Activated CD8-positive, alpha-beta T cell treated with anti-CD3 and anti-CD28 coated beads, Interleukin-2, amount 10 ng/mL, durations not matched to agents 7 days and 5 days (primary cell): ENCODE measurements at places on chromosomes 2 and 18. TPM values are rescaled to one million over a fixed set of nuclear protein-coding genes. Genes with fewer than 3 reads are reported as not detected.

TCF7L1 gene
- total RNA-seq, result not detected

MOGAT1 gene
- not detected for total RNA-seq

ALPP gene
- not detected for total RNA-seq

NABP1 gene
- 54.1 TPM for total RNA-seq

DSEL gene
- 0.05 TPM for total RNA-seq

G6PC2 gene
- not detected for total RNA-seq

NBEAL1 gene
- total RNA-seq, result 15.7 TPM

- peaks cover 7% of the 10 kb centered on the region for H3K27me3 ChIP-seq
- H3K4me3 ChIP-seq, result no peak overlapping the region
- H3K36me3 ChIP-seq, result no peaks in the 10 kb centered on the region
- H3K4me1 ChIP-seq, result no peaks in the 10 kb centered on the region
- no peak for DNase-seq
Measured at GRCh38 chr2:237199577-237199976, 113.9 kb downstream of the COPS8 start.

DNA sequence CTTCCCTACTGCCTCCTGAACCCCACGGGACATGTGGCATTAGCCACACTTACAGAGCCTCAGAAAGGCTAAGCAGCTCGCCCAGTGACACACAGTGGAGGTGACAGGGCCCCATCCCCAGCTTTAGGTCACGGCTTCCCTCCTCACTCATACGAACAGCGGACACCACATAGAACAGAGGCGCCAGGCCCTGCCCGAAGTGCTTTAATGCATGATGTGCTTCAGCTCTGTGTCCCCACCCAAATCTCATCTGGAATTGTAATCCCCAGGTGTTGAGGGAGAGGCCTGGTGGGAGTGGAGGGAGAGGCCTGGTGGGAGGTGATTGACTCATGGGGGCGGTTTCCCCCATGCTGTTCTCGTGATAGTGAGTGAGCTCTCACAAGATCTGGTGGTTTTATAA lies 135.3 kb downstream of the PTGR3 start:
- DNase-seq, result no peak
- peaks cover 25% of the 10 kb centered on the region for H3K4me1 ChIP-seq
- no peak overlapping the region for H3K27ac ChIP-seq
- H3K4me3 ChIP-seq, result no peak overlapping the region

DNA sequence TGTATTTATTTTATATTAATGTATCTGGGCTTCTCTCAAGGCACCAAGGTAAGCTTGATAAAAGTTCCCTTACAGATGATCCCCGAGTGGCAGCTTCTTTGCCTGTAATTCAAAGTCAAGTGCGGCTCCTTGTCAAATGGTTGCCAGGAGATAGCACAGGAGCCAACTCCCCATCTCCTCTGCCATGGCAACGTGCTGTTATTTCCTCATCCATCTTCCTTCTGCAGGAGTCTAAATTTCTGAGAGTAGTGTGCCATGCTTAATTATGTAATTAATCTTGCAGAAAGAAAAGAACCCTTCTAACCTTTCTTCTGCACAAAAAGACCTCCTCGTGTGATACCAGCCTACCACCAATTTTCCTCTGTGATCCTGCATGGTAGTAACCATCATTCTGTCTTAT lies 46.2 kb upstream of the ACMSD start:
- no peak for DNase-seq
- no peak overlapping the region for H3K4me3 ChIP-seq
- H3K27me3 ChIP-seq, result peaks cover 6% of the 10 kb centered on the region
- no peak overlapping the region for H3K27ac ChIP-seq
- H3K4me1 ChIP-seq, result no peaks in the 10 kb centered on the region
- H3K36me3 ChIP-seq, result no peaks in the 10 kb centered on the region

- H3K27me3 ChIP-seq, result peaks cover 2% of the 10 kb centered on the region
- no peak overlapping the region for H3K4me3 ChIP-seq
- no peak for DNase-seq
Measured at GRCh38 chr2:65153515-65153914, 23.6 kb upstream of the RAB1A start.

GRCh38 chr2:30708491-30709290 lies 98.6 kb downstream of the CAPN13 start:
- DNase-seq, result no peak
- H3K4me1 ChIP-seq, result peaks cover 1% of the 10 kb centered on the region
- no peaks in the 10 kb centered on the region for H3K27me3 ChIP-seq
- no peak overlapping the region for H3K27ac ChIP-seq

DNA sequence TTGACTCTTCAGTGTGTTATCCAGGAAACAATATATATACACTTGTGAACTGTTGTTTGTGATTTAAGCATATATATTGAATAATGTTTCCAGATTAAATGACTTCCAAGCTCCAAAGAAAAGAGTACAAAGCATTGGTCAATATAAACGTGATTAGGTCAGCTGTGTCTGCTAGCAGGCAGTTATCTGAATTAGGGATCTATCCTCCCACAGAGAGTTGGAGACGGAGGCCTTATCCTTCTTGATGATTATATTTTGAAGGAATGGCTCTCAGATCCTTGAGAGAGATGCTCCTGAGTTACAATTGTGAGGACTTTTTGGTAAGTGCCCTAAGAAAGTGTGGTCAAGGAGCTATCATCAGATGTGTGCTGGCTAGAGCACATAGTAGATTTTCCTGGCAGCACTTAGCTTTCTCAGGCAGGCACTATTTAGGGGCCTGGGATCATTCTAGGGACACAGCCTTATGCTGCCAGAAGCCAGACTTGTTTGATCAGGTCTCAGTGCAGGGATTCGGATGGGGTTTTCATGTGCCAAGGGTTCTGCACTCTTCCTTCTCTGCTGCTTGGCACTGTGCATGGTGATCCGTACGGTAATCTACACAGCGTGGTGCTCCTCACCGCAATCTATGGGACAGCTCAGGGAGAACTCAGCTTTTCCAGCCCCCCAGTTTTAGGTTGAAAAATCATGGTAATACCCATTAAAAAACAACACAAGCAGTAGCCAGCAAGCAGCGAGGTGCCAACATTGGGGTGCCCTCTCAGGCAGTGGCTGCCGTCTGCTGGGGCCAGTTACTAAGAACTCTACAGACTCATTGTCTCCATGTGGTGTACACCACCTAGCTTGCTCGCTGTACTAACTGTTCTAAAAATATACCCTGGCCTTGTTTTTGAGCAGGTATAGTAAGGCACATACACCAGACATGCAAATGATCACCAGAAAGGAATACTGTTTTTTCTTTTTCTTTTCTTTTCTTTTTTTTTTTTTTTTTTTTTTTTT lies 8.0 kb upstream of the ZDBF2 start:
- no peaks in the 10 kb centered on the region for H3K4me1 ChIP-seq
- no peak overlapping the region for H3K4me3 ChIP-seq
- H3K27ac ChIP-seq, result no peak overlapping the region
- H3K36me3 ChIP-seq, result peaks cover 2% of the 10 kb centered on the region
- no peak for DNase-seq

DNA sequence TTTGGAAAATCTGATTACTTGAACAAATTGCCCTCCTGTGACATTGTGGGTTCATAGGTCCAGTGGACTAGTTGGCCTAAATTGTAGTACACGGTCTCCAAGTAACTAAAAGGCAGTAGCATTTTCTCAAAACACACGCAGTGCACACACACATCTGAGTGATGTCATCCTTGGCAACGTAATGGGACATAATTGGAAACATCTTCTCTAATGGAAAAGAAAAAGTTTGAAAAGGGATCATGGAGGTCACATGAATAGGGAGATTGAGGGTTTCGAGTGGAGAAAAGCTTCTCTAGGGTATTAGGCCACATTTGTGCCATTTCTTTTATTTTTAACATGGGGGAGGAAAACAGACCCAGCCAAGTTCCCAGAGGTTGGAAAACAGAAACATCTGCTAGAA lies 93.3 kb downstream of the MAP4K4 start:
- DNase-seq, result no peak
- no peak overlapping the region for H3K27ac ChIP-seq
- H3K4me1 ChIP-seq, result peaks cover 5% of the 10 kb centered on the region
- H3K27me3 ChIP-seq, result no peaks in the 10 kb centered on the region
- H3K4me3 ChIP-seq, result no peak overlapping the region

GRCh38 chr2:1931003-1931914 lies 186.9 kb upstream of the PXDN start:
- H3K36me3 ChIP-seq, result no peaks in the 10 kb centered on the region
- no peaks in the 10 kb centered on the region for H3K4me1 ChIP-seq
- H3K4me3 ChIP-seq, result no peak overlapping the region
- DNase-seq, result no peak
- H3K27me3 ChIP-seq, result no peaks in the 10 kb centered on the region

DNA sequence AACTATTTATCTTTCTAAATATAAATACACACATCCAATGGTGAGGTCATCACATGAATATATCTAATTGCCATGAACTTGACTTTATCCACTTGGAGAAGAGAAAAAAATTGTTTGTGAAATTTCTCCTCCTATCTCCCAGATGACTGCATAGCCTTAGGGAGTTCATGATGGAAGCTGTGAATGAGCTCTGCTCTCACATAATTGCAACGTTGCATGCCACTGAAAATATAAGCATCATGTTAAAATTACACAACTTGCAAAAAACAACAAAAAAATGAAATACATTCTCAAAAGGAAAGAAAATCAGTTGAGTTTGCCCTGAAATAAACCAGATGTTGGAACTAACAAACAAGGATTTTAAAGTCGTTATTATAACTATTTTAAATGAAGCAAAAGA lies 50.6 kb upstream of the OSR1 start:
- DNase-seq, result no peak
- H3K36me3 ChIP-seq, result no peaks in the 10 kb centered on the region
- H3K4me1 ChIP-seq, result no peaks in the 10 kb centered on the region

GRCh38 chr2:206211657-206212255 lies 52.1 kb downstream of the EEF1B2 start:
- no peak overlapping the region for H3K27ac ChIP-seq
- H3K27me3 ChIP-seq, result peaks cover 12% of the 10 kb centered on the region
- DNase-seq, result no peak
- H3K4me1 ChIP-seq, result peaks cover 2% of the 10 kb centered on the region
- no peak overlapping the region for H3K4me3 ChIP-seq

- no peak overlapping the region for H3K4me3 ChIP-seq
- H3K36me3 ChIP-seq, result no peaks in the 10 kb centered on the region
- H3K27me3 ChIP-seq, result peaks cover 11% of the 10 kb centered on the region
- H3K27ac ChIP-seq, result no peak overlapping the region
- no peaks in the 10 kb centered on the region for H3K4me1 ChIP-seq
- DNase-seq, result no peak
Measured at GRCh38 chr18:3877678-3878077, 427.7 kb downstream of the TGIF1 start.
